ENCODE measurements at places on chromosomes 12 and 14.

DNA sequence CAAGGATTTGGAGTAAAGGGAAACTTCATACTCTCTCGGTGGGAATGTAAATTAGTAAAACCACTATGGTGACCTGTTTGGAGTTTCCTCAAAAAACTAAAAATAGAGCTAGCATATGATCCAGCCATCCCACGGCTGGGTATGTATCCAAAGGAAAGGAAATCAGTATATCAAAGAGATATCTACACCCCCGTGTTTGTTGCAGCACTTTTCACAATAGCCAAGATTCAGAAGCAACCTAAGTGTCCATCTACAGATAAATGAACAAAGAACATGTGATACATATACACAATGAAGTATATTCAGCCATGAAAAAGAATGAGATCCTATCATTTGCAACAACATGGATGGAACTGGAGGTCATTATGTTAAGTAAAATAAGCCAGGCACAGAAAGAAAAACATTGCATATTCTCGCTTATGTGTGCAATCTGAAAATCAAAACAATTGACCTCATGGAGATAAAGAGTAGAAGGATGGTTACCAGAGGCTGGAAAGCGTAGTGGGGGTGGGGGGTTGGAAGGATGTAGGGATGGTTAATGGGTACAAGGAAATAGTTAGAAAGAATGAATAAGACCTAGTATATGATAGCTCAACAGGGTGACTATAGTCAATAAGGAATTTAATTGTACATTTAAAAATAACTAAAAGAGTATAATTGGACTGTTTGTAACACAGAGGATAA, 468.0 kb downstream of the BCAT1 start:
- no peak for DNase-seq

GRCh38 chr12:19021646-19022045, 107.9 kb upstream of the PLEKHA5 start:
- DNase-seq, result no peak

DNA sequence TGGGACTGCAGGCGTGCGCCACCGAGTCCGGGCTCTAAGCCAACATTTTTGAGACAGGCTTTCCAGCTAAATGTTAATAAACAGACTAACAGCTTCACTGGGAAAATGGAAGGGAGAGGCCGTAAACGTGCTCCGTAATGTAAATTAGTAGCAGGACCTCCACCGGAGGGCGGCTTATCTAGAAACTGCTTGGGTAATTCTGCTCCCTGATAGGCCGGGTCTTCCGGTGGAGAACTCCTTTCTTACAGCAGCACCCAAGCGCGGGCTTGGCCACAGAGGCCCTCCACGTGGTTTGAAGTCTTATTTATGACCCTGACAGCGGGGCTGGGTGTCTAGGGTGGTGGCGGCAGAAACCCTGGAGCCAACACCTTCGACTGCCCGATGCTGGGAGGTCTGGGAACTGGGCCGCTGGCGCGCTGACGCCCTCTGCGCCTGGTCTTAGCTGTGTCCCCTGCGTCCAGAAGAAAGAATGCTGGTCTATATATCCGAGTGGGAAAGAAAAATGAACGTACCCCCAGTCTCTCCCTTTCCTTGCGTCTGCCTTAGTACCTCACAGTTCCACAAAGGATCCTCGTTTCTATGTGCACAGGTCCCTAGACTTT, 1.7 kb downstream of the DPPA3 start:
- no peak for DNase-seq

- DNase-seq, result no peak
Measured at GRCh38 chr14:95133282-95133681, 24.0 kb downstream of the DICER1 start.

DNA sequence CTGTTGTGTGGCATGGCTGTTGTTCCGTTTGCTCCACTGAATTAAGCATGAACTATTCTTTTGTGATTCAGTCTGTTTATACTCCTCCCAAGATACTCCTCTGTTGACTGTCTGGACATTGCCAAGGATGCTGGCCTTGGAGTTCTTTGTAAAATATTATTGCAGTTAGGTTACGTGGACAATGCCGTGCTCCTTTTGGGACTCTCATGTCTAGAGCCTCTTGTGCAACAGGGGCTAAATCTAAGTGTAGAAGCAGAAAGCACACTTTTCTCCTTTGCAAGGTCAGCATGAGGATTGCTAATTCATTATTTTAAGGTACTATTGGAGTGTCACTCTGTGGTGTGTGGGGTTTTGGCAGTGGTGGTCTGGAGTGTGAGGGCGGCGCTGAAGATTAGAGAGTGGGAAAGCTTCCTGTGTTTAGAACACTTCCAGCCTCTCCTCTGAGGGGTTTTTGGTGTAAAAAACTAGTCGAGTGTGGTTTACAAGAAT, 125.4 kb downstream of the SAMD4A start:
- no peak for DNase-seq

- no peak for DNase-seq
Measured at GRCh38 chr12:43401096-43401495, 150.9 kb downstream of the ADAMTS20 start.

DNA sequence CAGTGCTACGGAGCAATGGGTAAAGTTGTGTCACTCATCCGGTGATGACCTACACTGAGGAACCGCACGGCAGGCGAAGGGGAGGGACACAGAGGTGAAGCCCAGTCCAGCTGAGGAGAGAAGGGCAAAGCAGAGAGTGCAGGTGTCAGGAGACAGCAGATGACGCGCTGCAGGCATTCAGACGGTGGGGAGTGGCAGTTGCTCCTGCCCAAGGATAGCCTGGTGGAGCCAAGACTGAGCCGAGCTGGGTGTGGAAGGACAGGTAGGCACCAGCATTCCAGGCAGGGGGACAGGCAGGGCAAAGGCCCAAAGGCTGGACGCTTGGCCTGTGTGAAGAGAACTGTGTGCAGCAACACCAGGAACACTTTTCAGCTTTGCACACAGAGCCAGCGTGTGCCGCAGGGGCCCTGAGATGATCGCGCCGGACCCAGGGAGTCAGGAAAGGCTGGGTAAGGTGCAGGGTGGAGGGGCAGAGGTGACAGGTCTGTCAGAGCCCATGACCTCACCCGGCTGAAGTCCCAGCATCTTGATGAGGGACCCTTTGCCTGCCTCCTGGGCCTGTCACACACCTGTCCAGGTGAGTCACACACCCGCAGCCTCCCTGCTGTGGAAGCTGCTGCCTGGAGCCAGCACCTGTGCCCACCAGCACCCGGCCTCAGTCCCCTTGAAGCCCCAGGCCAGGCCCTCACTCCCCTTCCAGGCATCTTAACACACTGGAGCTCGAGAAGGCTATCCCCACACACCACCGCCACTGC, 48.4 kb downstream of the TSPAN11 start:
- DNase-seq, result no peak

DNA sequence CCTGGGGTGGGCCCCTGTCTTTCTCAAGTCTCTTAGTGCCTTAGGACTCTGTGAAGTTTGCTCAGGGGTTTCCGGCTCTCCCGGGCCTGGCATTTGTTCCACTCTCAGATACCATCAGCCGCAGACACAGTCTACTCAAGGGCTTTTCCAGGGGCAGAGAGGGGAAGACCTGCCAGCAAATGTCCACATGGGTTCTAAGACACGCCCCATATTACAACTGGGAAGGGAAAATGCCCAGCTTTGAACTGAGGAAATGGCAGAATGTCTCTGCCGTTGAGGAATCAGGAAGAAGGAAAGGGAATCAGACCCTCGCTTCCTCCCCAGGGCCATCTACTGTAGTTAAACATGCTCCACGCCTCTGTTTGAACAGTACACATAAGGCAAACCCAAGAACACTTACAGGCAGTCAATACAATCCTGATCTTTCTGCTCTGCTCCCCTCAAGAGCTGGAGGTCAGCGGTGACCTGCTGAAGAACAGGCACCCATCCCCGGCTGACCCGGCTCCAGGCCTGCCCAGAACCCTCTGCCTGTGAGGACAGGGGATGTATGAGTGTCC, 7.9 kb downstream of the CCDC85C start:
- DNase-seq, result no peak

DNA sequence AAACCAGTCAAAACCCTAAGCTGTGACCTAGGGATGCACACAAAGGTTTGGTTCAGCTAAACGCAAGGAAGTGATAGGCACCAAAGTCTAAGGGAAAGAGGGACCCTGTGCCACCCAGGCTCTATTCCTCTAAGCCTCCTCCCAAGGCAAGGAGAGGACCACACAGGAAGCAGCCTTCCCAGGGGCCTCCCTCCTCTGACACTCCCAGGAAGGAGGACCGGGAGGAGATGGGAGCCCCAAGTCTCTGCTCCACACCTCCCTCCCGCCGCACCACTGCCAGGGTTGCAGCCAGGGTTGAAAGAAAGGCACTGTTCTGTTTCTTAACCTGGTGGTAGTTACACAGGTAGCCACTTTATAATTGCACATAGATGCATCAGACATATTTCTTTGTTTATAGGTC, 21.9 kb downstream of the TCHP start:
- no peak for DNase-seq

DNA sequence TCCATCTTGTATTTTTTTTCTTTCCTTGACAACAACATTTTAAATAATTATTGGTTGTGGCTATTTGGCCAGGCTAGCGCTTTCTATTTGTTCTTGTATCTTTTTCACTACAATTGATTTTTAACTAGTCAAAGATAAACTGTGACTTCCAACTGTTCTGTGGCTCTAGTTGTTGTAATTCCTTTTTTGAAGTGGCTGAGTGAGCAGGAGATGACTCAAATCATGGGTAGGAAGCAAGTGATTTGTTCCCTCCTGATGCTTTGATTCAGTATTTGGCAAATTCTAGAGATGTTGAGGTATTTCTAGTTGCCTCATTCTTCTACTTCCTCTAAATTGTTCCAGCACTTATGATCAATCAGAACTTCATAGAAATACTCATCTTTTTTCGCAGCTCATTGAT, 633.5 kb downstream of the RERGL start:
- no peak for DNase-seq

Measured in activated T-helper 9 cell treated with anti-CD3 and anti-CD28 coated beads, Interleukin-2, amount 50 U/mL, for 16 hours (primary cell).